ENCODE measurements at places on chromosomes 12 and 14.

GRCh38 chr14:55851961-55852360, 266.2 kb upstream of the PELI2 start:
- DNase-seq: no peak

- no peak for DNase-seq
Observed at GRCh38 chr12:93521225-93522080, 51.0 kb upstream of the SOCS2 start.

DNA sequence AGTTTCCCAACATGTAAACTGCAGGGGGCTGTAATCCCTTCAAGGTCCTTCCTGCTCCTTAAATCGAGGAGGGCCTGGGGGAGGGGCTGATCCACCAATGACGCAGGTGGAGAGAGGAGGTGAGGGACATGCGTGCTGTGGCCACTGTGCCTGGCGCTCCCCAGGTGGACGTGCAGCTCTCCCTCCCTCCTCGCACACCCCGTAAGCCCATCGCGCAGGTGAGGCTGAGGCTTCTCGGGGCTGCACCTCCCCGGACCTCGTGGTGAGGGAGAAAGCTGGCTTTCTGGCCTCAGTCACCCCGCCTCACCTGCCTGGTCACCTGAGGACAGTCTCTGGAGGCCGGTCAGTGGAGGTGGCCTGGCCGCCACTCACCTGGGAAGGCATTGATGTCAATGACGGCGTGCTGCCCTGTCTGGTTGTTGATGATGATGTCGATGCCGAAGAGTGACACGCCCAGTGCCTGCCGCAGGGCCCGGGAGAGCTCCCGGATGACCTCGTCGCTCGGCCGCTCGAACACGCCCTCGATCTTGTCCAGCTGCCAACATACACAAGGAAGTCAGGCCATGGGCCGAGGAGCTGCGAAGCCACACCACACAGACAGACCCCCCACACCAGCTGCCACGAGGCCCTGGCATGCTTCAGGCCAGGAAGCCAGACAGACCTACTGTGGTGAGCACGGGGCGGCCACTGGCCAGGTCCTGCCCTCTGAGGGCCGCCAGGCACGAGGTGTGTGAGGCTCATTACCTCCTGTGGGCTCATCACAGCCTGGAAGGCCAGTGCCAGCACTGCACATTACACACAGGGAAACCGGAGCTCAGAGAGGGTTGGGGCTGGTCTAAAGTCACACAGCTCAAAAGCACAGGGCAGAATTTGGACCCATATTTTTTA, 23.3 kb downstream of the CHGA start:
- DNase-seq: no peak

DNA sequence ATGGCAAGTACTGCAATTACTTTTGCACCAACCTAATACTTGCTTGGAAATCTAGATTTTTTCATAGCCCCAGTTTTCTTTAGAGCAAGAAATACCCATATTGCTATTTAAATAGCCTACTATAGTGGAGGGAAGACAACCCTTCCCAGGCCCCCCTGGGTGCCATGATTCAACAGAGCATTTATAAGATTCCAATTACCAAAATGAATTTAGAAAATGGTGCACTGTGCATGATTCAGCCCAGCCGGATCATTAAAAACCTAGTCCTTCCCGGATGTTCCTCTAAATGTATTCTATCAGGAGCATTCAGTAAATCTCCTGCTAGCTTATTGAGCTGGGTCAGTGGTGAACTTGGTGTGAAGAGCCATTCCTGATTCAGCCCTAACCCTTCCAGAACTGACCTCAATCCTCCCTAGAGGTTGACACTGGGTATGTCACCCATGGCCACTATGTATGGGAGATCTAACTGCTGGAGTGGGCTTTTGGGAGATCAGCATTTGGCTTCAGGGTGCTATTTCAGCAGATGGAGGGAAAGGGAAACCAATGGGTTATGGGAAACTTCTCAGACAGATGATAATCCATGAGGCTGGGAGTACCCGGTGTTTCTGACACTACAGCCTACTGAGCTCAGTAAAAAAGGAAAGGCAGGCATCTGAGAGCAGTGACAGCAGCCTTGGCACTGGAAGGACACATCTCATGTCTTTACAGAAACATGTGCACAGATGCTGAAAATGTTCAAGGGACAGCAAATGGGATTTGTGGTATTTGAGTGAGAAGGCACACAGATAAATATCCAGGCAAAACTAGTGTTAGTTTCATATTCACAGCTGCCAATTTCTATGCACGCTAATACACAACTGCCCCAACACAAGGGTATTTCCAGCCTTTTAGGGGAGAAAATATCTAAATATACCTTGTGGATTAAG, 258.9 kb downstream of the DPF3 start:
- DNase-seq: no peak

DNA sequence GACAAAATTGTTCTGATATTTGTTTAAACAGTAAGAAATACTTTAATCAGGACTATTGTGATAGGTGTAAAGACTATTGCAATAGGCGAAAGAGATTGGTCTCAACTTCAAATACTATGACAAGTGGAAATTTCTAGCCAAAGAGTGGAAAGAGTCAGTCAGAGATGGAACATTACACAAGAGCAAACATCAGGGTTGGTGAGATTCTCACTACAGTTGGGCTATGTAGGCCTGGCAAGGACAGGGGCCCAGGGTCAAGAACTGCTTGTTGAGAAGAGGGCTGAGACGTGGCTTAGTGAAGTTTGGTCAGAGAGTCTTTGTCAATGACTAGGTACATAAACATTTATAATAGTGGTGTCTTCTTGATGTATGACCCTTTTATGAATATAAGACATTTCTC, 19.4 kb downstream of the CAND1 start:
- DNase-seq: no peak

- DNase-seq: no peak
Observed at GRCh38 chr14:93716002-93716745, 72.1 kb downstream of the PRIMA1 start.

DNA sequence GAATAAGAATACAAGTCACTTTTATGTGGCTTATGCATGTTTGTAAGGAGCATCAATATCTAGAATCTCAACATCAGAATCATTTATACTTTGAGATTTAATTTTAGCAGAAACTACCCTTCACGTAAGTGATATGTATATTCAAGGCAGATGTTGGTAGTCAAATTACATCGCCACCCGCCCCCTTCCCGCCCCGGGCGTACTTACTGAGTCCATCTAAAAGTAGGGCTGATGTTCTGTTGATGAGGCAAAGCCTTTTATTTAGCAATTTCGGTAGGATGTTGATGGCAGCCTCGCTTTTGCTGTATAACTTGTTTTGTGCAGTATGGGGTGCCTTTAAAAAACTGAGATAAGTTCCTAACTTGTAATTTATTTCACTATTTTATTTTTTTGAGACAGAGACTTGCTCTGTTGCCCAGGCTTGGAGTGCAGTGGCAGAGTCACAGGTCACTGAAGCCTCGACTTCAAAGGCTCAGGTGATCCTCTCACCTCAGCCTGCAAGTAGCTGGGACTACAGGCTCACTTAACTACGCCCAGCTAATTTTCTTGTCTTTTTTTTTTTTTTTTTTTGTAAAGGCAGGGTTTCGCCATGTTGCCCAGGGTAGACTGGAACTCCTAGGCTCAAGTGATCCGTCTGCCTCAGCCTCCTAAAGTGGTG, 30.8 kb downstream of the KTN1 start:
- DNase-seq: no peak

DNA sequence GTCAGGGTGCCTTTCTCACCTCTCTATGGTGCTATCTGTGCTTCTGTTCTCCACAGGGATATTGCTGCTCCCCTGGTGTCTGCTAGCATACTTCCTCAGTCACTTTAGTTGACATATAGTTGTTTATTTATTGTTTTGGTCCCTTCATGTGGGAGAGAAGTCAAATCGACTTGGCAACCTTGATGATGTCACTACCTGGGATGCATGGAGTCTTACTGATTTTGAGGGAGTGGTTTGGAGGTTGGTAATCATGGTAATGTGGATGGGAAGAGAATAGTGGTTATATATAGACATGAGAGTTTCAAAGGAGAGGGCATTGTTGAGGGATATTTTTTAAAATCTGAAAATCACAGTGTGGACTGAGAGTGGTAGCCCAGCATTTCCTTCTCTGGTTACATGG, 73.6 kb upstream of the FBXO33 start:
- DNase-seq: no peak

- DNase-seq: no peak
Observed at GRCh38 chr12:47554046-47554653, 151.7 kb downstream of the RPAP3 start.

- DNase-seq: no peak
Observed at GRCh38 chr12:57772429-57773322, at the start of gene EEF1AKMT3. EEF1AKMT3 (plus strand) TSS chr12:57772614; CDS start chr12:57772725, 111 bp downstream.

GRCh38 chr12:103572312-103573045, 14.6 kb upstream of the STAB2 start:
- no peak for DNase-seq

- DNase-seq: no peak
Observed at GRCh38 chr12:52147964-52148463, 43.8 kb downstream of the KRT80 start.

GRCh38 chr12:31249356-31249755, 76.6 kb downstream of the SINHCAF start:
- DNase-seq: no peak

GRCh38 chr12:89693639-89694202, 14.9 kb downstream of the ATP2B1 start:
- DNase-seq: no peak

DNA sequence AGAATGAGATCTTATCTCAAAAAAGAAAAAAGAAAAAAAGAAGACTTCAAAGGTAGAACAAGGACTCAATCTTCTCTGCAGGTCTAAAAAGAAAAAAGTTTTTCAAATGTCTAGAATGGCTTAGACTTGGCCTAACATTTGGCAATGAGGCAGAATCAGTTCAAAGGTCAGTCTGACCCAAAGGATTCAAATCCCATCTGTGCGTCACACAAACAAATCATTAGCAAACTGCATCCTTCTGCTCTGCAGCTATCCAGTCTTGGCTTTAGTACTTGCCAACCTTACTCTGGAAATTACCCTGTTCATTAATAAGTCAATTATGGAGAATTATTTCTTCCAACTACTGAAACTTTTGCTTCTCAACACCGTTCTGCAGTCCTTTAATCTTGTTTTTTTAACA, 3.1 kb downstream of the YAF2 start:
- DNase-seq: no peak

DNA sequence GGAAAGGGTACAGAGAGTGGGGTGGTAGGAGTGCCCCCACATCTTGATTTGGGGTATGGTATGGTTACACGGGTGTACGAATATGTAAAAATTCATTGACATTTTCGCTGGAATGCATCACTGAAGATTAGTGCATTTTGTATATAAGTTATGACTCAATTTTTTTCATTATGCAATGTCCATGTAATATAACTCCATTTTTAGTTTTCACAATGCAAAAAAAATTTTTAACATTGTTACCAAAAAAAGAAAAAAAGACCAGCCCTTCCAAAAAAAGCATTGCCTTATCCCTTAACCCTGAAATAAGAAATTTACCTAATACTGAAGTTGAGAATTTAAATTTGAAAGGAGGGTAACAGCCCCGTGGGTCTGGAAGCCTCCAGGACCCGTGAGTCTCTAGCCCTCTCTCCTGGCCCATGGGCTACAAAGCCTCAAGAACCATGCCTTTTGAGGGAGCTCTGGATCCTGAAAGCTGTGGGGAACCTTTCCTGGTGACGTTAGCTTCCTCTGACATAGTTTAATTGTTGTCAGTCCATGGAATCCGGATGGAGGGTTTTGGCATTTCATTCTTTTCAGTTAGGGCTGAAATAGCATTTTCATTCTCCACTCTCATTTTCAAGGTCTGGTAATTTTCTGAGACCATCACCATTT, 55.6 kb upstream of the ACTN1 start:
- no peak for DNase-seq
